Left colon (tissue), 2 donors: ENCODE measurements at places on chromosomes 6 and 20. TPM values are rescaled to one million over a fixed set of nuclear protein-coding genes. Genes with fewer than 3 reads are reported as not detected.

- no peak for DNase-seq
These were observed 6.5 kb downstream of the TGM6 start for GRCh38 chr20:2387180-2387577.

GRCh38 chr20:63518351-63518861 lies 2.2 kb upstream of the PPDPF start:
- DNase-seq: no peak

DNA sequence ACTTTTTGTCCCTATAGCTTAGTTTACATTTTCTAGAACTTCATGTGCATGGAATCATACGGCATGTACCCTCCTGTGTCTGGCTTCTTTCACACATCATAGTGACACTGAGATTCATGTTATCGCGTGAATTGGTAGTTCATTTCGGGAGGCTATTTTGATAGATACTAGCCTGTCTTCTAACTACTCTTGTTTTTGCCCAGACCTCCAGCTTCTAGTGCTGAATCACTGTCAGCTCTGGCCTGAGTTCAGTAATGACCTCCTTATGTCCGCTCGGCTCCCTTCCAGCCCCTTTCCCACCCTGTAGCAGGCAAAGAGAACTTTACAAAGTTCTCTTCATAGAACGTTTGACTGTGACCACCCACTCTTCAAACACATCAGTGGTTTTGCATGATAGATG lies 14.1 kb downstream of the MYBL2 start:
- no peak for DNase-seq

DNA sequence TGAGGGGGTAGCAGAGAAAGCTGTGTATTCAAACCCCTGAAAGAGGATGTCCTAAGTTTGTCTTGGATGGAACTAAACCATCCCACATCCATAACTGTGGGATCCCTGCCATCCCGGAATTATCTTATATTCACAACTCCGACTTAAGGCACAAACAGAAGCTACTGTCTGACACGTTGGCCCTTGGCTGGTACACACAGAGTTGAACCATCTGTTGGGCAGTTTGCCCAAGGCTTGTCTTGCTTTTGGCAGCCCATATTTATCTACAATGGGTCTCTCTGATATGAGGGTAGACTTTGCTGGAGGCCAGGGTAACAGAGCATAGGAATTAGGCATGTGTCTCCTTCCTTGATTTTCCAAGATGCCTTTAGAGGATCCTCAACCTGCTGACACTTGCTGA lies 116.6 kb upstream of the PROKR2 start:
- DNase-seq: no peak

- no peak for DNase-seq
These were observed 408.6 kb upstream of the ADGRB3 start for GRCh38 chr6:68226460-68226859.

- peak; percentile 88 for DNase-seq
These were observed 15.2 kb upstream of the MRPS18A start for GRCh38 chr6:43702534-43703440.

- DNase-seq: no peak
These were observed 103.5 kb downstream of the LAMP5 start for GRCh38 chr20:9617940-9618339.

SCP2D1 gene
- not detected for total RNA-seq

PROKR2 gene
- not detected for total RNA-seq

- peak; percentile 39 for DNase-seq
These were observed 108.9 kb downstream of the VEGFA start for GRCh38 chr6:43878823-43879495.

DNA sequence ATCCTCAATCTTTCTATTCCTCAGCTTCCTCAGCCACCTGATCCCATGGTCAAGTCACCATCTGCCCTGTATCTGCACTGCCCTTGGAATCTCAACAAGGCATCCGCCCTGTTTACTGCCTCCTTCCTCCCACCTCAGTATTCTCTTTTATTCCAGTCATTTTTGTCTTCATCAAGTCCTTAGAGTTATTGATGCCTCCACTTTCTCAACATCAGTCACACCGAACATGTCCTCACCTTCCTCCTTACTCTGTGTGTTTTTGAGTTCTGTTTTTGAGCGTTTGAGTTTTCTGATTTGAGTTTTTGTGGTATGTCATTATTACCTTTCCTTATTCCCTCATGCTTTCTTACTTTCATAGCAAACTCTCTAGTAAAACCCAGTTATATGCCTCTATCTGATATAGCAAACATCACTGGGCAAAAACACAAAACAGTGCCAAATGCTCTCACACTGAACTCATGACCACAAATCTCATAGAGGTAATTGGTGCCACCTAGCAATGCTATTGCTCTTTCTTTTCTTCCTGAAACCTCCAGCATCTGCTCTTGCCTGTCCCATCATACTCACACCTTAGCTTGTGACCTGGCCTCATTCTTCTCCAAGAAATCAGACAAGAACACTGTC lies 11.8 kb upstream of the GNRH2 start:
- DNase-seq: no peak

DNA sequence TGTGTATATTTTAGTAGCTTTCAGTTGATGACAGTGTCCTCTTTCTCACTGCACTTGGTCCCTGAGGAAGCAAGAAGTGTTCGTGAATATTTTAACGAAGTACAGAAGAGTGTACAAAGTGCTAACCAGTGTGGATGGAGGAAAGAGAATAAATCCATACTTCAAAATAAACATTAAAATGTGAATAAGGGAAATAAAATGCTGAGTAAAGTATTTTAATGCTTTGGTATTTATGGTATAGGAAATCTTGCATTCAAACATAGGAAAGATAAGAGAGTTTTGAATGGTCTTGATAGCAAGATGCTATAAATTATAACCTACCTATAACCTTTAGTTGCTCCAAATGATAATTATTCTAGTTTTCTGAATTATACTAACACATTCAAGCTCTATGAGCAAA lies 493.4 kb upstream of the EYS start:
- no peak for DNase-seq

ADTRP gene
- 106 TPM for total RNA-seq

DNA sequence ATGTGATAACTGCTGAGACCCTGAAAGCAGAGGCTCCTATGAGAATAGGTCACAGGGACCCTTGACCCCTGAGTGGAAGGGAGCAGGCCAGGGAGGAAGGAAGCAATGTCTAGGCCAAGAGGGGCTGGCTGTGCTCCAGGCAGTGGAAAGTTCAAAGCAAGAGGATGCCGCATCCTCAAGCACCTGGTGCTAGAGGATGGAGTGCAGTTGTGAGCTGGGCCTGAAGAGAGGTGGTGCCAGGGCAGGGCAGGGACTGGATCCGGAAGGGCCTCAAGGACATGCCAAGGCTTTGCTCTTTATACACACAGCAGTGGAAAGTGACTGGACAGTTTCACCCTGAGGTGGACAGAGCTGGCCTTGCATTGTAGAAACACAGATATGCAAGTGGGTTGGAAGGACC lies 97.0 kb downstream of the SLC22A3 start:
- no peak for DNase-seq

GRCh38 chr6:118985123-118985830 lies 50.3 kb upstream of the MCM9 start:
- DNase-seq: no peak

TAPBP gene
- total RNA-seq: 283 TPM

ADGRG6 gene
- 15.1 TPM for total RNA-seq

DNA sequence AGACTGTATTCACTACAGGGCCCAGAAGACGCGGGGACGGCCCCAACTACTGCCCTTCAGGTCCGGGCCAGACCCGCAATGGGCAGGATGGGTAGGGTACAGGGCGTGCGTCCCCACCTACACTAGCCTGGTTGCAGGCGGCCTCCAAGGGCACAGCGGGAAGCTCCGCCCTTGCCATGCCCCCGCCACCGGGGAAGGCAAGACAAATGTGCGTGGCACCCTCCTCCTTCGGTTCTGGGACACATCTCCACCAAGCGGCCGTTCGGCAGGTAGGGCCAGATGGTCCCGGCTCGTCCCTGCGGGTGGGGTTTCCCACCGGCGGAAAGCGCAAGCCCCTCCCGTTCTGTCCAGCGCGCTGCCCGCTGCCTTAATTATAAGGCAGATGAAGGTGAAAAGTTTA lies 5.6 kb downstream of the NXT1 start:
- no peak for DNase-seq

GNMT gene
- total RNA-seq: 0.37 TPM

DNA sequence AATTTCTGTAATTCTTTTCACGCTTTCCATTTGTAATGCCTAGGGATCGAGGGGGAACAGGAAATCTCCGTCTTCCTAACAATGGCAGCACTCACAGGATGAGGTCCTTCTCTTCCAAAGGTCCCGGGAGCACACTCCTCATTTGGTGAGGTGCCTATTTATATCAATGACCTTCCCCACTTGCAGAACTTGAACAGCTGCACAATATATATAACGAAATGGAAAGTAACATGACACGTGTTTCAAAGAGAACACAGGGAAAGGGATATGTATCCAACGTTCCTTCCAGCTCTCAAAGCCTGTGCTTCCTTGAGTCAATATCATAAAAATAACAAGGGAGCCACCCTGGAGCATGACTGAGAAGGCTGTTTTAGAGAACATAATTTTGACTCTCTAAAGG lies 78.6 kb upstream of the RBM24 start:
- DNase-seq: peak; percentile 48

DNA sequence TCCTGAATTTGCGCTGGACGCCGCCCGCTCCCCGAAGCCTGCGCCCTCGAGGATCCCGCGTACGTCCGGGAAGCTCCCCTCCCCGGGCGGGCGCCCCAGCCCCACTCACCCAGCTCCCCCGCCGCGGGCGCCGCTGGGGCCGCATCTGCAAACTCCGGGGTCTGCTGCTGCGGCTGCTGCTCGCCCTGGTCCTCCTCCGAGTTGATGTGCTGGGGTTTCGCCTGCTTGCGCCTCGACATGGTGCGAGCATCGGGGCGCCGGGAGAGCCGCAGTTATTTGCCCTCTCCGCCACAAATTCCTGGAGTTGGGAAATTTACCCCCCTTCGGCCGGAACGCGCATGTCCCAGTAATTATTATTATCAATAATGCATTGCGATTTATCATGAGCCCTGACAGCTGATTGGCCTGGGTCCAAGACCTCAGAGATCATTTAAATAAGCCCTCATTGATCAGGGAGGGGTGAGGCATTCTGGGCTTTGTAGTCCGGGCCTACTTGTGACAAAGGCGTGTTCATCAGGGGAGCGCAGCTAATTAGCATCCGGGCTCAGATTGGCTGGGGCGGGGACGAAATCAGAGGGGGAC lies at the start of gene SALL4:
SALL4 (minus strand) TSS at position 352 of the 582 bp plus-strand sequence; CDS start at position 239, 113 bp downstream.
- no peak for DNase-seq

MYL9 gene
- total RNA-seq: 484 TPM

GRCh38 chr20:64222851-64223525 lies 32.6 kb upstream of the PCMTD2 start:
- DNase-seq: no peak

DNA sequence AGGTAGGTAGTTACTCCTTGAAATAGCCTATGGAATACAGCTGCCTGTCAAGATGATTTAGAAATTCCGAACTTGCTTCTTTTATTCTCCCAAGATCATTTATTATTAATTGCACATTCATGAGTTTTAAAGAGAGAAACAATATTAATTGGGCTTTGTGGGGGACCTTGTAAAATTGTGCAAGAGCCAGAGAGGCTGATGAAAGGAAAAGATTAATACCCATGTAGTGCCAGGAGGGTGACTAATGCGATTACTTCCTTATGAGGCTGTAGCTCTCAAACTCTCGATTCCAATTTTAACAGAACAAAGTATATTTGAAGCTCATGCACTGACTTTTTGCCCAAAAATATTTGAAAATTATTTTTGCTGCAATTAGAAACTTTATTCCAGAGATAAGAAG lies 423.8 kb upstream of the ID4 start:
- no peak for DNase-seq

SLA2 gene
- 1.3 TPM for total RNA-seq

- no peak for DNase-seq
These were observed 84.7 kb upstream of the MRAP2 start for GRCh38 chr6:83948851-83949250.

IL17A gene
- not detected for total RNA-seq

- DNase-seq: no peak
These were observed 351.6 kb upstream of the CNR1 start for GRCh38 chr6:88517737-88518136.

L3MBTL1 gene
- total RNA-seq: 11.5 TPM

- peak; percentile 25 for DNase-seq
These were observed 108.1 kb downstream of the BCKDHB start for GRCh38 chr6:80214436-80215022.

LY6G5C gene
- 2.5 TPM for total RNA-seq

HTR1E gene
- total RNA-seq: not detected

DNA sequence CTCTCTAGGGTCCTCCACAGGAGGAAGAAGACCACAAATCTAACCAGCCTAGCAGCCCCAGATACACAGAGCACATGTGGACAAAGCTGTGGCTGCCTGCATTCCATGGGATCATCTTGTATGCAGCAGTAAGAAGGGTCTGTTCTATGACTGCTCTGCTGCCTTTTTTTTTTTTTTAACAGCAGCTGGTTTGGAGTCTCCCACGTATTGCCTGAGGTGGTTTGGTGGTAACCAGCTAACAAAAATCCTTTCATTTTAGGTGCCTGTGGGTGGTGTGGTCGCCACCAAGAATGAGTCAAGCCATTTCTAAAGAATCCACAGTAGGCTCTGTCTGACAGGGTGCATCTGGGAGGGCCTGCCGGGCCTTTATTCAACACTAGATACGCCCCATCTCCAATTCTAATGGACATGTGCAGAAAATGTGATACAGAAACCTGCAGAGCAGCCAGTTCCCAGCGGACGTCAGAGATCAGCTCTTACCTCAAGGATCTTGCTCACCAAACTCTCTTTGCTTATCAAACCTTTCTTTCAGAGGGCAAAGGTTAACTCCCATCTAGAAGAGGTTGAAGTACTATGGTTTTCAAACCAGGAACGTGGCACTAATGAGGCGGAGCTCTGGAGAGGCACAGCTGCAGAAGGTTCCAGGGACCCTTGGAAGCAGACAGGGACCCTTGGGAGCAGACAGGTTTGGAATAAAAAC lies 32.0 kb downstream of the GNAS-AS1 start:
- no peak for DNase-seq

DNA sequence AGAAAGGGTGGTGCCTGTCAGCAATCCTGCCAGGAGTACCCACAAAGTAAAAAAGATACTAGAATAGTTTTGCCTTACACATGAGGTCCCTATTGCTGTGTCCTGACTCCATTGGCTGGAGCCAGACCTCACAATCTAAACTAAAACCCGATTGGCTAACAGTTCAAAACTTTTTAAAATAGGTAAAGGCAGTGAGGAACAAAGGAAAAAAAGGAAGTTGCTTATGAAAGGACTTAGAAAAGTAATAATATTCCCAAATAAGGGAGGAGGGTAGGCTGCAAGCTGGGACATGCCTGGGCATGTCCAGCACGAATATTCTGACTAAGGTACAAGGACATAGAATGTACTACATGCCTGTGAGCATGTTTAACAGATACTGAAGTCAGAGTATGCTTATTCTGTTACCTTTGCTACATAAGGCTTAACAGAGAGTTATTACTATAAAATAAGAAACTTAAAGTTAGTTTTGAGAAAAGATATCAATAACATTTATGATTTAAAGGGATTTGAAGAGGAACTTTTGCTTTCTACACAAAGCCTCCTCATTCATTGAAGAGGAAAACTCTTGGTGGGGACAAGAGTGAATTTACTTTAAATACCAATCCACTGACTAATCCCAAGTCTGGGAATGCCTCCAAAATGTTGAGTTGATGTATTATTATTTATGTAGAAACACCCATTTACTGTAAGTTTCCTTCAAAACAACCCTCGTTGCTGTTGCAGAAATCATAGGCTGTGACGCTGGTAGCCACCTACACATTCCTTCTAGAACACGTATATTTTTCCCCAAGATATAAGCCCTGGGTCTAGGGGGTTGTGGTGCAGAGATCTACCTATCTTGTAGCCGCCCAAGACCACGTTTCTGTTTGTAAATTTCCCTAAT lies 8.2 kb upstream of the MTHFD1L start:
- no peak for DNase-seq

ACSS1 gene
- total RNA-seq: 43.6 TPM

LY6G6C gene
- not detected for total RNA-seq

GRCh38 chr6:127134136-127134535 lies 15.7 kb downstream of the RSPO3 start:
- no peak for DNase-seq

EPHA7 gene
- 0.34 TPM for total RNA-seq

NAPB gene
- 8.5 TPM for total RNA-seq
